ENCODE measurements at places on chromosomes 7 and 10.

- DNase-seq, result no peak
Measured at GRCh38 chr7:48074204-48074654, 14.8 kb upstream of the UPP1 start.

GRCh38 chr10:89248990-89249389 lies 2.6 kb downstream of the LIPA start:
- no peak for DNase-seq

DNA sequence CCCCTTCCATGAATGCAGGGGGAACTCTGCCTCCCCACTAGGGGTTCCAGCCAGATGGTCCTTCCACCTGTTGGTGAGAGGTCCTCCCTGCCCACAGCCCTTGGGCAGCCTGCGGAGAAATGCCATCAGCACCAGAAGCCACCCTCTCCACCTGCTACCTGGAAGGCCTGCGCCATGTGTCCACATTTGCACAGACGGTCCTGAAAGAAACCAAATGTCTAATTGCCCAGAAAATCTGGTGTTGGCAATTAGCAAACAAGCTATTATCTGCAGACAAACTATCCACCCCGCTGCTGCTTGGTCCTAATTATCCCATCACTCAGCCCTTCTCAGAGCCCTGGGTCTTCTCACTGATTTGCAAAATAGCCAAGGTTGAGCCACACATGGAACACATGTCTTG lies 32.3 kb downstream of the HSPA12A start:
- no peak for DNase-seq

GRCh38 chr7:42065942-42066341 lies 171.1 kb downstream of the GLI3 start:
- no peak for DNase-seq

- no peak for DNase-seq
Measured at GRCh38 chr10:24128066-24128730, 80.7 kb upstream of the KIAA1217 start.

Data from tibial artery (tissue), 4 donors.